ENCODE measurements at places on chromosomes 1 and 21.

- no peak for DNase-seq
Observed at GRCh38 chr1:216600730-216601609, 122.3 kb downstream of the ESRRG start.

- no peak for DNase-seq
Observed at GRCh38 chr1:83705091-83705490, 293.8 kb downstream of the TTLL7 start.

DNA sequence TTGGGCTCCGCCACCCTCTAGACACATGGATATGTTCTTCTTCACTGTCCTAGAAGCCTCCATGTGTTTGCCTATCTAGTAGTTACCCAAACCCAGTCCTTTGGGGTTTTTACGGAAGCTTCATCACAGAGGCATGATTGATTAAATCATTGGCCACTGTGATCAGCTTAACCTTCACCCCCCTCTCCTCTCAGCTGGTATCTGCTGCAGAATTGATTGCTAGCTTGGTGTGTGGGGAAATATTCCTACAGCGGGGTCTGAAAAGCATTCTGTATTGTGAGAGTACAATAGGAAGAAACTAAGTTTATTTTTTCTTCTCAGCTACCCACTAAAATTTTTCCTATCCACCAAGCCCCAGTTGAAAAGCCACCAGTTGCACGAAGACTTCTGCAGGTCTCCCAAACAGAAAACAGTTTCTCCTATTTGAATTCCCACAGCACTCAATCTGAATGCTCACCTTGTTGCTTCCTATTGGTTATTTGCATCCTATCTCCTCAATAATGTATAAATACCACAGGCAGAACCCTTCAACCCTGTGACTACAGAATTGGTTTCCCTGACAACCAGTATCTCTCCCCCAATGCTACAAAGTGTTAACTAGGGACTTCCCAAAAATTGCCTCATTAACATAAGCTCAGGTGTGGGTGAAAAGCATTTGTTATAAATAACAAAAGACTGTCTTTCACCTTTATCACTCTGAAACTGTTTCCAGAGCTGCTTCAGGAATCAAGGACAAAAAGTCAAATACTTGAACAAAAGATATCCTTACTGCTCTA, 9.3 kb upstream of the VANGL1 start:
- DNase-seq, result no peak

DNA sequence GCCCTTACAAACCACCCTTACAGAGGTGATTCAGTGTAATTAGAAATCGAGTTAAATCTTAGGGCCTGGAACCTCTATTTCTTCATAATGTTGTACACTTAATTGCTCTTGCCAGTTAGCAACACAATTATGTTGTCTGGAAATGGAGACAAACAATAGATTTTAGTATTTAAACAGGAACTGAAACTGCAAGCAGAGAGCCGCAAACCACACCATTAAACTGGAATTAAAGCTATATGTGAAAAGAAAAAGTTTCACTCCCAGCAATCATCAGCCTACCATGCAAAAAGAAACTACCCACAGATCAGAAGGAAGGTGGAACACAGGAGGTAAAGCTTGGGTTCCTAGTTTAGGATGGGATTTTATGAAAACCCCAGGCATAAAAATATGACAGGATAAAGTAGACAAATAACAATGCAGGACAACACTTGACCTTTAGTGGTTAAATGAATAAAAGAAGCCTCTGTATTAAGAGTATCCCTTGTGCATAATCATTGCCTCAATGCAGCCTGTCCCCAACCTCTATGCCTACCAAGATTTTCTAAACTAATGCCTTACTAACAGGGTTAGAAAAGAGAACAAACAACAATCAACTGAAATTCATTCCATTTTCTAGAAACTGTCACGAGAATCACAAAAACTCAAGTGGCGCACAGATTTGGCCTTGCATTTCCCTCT, 304.3 kb upstream of the ESRRG start:
- no peak for DNase-seq

GRCh38 chr1:203362720-203363025, 11.8 kb upstream of the FMOD start:
- DNase-seq, result no peak

DNA sequence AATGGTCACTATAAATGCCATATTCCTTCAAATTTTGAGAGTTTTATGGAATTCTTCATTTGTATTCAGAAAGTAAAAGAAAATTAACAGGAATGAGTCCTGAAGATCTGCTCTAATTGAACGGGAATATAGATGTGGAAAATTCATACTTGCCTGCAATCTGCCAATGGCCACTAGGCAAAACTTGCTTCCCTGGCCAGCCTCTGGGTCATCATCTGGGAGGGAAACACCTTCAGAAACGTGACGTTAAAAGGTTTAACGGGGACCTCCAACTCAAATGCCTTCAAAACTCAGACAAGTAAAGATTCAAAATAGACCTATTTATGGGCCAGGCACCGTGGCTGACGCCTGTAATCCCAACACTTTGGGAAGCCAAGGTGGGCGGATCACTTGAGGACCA, 21.7 kb upstream of the CTSK start:
- DNase-seq, result no peak

- DNase-seq, result no peak
Observed at GRCh38 chr1:238129677-238130076, 239.0 kb upstream of the ZP4 start.

DNA sequence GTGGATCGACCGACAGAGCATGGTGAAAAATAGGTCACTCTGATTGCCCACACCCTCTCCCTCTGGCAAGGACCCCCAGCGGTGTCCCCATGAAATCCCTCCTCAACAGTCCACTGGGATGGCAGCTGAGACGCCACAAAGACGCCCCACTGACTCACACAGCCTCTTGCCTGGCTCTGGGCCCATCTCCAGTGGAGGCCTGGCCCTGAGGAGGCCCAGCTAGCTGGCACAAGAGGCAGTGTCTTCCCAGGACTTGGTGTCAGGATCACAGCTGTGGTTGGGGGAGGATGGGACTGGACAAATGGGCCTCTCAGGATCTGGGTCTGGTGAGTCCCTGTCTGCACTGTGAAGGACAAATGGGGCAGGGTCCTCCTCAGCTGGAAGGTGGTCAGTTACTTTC, 4.6 kb downstream of the ALX3 start:
- DNase-seq, result no peak

GRCh38 chr1:243550276-243550675, 294.4 kb downstream of the SDCCAG8 start:
- no peak for DNase-seq

Data from bone marrow (tissue), 2 donors.